Coronary artery (tissue), 2 donors: ENCODE measurements at places on chromosomes 1 and 21.

- peak; percentile 86 for DNase-seq
Measured at GRCh38 chr1:182616130-182617013, 12.2 kb upstream of the RGS16 start.

DNA sequence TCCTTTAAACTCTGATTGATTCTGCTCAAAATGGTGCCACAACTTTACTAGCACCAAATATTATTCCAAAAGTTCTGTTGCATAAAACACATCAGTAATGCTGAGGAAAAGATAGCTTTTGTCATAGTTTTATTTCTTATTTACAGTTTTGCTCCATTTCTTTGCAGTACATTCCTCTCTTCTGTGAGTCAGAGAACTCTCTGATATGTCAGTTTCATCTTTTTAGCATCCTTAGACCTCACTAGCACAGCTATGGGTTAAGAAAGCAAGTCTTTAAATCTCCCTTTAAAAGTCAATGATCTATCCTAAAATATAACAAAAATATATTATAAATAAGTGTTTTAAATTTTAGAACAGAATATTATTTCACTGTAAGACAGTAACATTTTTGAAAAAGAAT lies 356.6 kb upstream of the SNX7 start:
- DNase-seq: no peak

DNA sequence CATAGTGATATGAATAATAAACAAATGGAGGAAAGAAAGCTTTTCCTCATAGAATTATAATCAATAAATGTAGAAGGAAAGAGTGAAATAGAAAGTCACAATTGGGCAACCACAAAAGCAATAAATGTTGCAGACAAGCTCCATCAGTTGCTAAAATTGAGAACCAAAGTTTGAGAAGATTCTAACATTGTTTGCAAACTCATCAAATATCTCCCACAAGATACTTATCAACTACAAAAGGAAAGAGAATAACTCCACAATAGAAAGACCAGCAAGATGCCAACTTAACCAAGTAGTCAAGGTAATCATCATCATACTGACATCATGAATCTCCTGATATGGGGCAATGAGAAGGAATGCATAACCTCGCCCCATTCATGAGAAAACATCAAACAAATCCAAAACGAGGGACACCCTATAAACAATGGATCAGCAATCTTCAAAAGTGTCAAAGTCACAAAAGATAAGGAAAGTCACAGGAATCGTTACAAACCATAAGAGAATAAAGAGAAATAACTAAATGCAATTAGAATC lies 16.4 kb downstream of the EIF4G3 start:
- no peak for DNase-seq

DNA sequence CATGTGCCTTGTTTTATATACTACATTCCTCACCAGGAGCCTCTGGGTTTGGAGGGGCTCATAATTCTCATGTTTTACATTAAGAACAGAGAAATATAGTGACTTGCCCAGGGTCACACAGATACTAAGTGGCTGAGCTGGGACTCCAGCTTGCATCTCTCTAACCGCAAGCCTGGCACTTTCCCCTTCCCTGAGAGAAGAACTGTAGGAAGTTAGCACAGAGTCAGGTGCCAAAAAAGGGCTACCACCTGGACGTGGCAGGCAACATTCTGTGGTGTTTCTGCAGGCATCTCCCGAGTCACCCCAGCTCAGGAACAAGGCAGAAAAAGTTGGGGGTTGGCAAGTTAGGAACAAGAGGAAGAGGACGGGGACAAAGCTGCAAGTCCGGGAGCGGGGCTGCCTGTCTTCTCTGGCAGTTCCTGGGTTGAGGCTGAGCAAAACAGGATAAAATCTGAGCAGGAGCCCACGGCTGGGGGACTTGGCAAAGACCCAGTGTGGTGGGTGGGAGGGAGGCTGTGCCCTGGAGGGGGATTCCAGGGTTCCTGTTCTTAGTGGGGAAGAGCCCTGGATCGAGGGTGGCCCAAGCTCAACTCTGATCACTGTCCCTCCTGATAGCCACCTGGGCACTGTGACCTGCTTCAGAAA lies 9.8 kb downstream of the PLA2G5 start:
- no peak for DNase-seq

DNA sequence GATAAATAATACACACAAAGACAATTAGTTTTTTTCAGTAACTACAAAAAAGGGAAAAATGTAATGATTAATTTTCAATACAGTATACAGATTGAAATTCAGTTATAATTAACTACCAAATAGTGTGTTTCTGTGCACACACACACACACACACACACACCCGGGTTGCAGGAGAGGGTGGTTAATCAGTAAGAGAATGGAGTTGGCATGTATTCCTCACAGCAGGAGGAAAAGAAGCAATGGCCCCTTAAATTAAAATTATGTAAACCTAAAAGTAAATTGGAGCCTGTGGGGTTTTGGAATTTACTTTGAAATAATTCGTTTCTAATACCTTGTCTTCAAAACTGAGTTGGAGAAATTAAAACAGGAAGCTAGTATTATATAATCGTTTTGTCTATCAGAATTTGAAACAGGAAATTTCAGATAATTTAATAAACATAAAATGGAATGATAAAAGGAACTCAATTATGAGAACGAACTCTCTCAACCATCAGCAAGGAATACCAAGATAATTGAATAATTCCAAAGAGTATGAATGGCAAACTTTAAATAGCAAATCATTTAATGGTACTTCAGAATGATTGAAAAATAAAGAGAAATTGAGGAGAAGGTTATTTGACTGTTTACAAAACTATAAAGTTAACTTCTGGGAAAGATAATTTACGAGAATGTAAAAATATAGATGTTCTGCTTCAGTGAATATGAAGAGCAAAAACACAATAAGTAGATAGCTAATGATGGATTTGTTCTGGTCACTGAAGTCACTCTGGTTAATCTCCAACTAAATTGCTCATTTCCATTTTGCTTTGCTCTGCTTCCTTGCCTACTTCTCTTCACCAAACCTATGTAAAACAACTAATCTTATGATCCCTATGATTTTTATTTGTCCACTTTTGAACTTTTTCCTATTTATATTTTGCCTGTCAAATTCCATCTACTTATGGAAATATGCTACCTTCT lies 547.9 kb upstream of the ZP4 start:
- no peak for DNase-seq

- DNase-seq: no peak
Measured at GRCh38 chr21:41877901-41878830, 978 bp downstream of the PRDM15 start.

DNA sequence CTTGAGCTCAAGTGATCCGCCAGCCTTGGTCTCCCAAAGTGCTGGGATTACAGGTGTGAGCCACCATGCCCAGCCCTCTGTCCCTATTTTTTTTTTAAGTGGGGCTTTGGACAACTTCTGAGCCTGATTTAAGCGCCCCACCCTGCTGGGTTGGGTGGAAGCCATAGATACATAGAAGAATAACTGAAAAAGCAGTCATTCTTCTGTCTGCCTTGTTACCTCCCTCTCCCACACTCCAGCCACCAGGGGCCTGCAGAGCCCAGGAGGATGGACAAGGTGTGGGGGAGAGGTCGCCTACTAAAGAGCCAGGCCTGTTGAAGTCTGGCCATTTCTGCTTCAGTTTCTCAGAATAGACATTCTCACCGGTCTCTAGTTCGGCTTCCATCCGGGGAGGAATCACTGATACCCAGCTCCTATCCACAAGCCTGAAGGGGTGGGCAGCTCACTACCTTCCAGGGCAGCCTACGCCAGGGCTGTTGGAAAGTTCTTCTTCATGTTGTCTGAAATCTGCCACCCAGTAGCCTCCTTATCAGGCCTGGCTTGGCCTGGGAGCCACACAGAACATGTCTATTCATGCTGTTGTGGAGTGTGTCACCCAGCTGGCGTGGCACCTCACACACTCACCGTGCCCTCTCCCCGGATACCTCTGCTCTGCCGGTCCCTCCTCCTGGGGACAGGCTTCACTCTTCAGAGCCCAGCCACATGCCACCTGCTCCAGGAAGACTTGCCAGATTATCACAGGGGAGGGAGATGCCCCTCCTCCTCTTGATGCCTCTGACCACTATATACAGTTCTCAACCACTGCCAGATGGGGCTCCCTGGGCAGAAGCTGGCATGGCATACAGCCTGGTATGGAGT lies 27.7 kb downstream of the KNCN start:
- DNase-seq: no peak

DNA sequence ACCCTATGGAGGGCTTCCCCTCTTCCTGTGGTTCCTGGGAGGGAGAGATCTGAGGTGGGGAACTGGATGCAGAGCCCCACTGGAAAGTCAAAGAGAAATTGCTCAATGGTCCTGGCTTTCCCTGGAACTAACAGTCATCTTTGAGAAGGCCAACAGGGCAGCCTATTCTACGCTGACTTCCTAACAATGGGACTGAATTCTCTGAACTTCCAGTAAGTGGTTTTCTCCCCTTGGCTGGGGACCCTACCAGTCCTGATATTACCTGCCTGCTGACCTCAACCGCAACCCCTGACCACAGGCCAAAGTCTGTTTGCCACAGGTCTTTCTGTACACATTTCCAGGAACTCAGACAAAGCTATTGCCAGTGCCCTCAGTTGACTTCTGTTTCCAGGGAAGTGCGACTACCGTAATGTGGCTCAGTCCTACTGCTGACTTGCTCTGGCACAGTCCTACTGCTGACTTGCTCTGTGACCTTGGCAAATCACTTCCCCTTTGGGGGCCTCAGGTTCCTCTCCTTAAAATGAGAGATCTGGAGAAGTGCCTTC lies 55.3 kb downstream of the C8B start:
- DNase-seq: no peak

DNA sequence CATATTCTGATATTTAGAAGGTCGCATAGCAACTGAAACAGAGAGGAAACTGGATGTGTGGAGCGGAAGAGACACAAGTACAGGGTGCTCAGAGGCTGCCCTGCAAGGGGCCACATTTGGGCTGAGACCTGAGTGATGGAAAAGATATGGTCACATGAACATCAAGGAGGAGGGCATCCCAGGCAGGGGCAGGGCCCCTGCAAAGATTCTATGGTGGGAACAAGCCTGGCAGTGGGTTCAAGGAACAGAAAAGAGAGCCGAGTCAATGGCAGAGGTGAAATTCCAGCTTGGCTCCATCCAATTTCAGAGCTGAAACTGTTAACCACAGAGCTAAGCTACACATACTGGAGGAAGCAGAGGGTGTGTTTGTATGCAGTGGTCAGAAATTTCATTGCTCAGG lies 227.7 kb downstream of the PRDM2 start:
- DNase-seq: no peak

GRCh38 chr1:92480200-92480812 lies 6.4 kb downstream of the GFI1 start:
- DNase-seq: no peak

DNA sequence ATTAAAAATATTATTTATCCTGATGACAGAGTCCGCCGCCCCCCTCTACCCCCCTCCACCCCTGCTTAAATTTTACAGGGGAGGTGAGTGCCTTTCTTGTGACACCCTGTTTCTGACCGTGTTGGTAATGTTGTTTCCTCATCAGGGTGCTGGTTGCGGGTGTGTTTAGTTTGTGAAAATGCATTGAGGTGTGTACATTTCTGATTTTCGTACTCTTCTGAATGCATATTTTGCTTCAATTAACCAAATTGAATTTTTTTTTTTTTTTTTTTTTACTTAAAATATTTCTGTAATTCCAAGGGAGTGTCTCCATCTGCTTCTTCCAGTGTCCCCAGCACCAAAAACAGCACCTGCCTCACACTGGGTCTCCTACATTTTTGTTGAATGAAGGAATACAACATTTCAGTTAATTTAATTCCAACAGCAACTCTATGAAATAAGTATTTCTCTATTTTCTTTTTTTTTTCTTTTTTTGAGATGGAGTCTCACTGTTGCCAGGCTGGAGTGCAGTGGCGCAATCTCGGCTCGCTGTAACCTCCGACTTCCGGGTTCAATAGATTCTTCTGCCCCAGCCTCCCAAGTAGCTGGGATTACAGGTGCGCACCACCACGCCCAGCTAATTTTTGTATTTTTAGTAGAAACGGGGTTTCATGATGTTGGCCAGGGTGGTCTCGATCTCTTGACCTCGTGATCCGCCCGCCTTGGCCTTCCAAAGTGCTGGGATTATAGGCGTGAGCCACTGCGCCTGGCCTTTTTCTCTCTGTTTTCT lies 5.6 kb upstream of the SLC2A1 start:
- no peak for DNase-seq

DNA sequence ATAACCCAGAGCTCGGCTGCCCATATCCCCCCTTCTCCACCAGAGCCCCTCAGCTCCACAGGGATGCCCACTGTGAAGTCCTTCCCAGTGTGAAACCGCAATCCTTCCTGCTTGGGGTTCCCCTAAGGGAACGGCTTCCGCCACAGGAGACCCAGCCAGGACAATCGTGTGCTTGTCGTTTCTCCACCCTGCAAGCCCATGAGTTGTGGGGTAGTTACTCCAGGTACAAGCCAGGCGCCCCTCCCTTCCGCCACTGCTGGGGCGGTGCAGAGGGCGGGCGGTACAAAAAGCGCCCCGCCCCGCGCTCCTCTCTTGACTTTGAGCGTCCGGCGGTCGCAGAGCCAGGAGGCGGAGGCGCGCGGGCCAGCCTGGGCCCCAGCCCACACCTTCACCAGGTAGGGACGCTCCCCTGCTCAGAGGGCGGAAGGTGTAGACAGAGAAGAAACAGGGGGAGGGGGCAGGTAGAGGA lies at the start of gene TINAGL1:
Gene TINAGL1, plus strand, starts transcription at position 315 of the 469 bp plus-strand sequence. CDS start 634 bp downstream, outside the sequence.
- peak; percentile 74 for DNase-seq

- peak; percentile 56 for DNase-seq
Measured at GRCh38 chr1:227785805-227786671, 29.4 kb upstream of the PRSS38 start.

- no peak for DNase-seq
Measured at GRCh38 chr21:21029164-21029563, 31.0 kb downstream of the NCAM2 start.

- no peak for DNase-seq
Measured at GRCh38 chr1:232598133-232598532, 31.8 kb downstream of the SIPA1L2 start.

- DNase-seq: peak; percentile 85
Measured at GRCh38 chr1:235050911-235051360, 77.7 kb downstream of the TOMM20 start.
